Natural killer cell treated with Interleukin-12 subunit alpha and Interleukin-12 subunit beta and Interleukin-15 and Interleukin-18, amount 100 ng/mL, for 72 hours (primary cell): ENCODE measurements at places on chromosomes 5 and 9.

- DNase-seq, result no peak
Measured at GRCh38 chr9:37325778-37326177, 96.7 kb upstream of the GRHPR start.

DNA sequence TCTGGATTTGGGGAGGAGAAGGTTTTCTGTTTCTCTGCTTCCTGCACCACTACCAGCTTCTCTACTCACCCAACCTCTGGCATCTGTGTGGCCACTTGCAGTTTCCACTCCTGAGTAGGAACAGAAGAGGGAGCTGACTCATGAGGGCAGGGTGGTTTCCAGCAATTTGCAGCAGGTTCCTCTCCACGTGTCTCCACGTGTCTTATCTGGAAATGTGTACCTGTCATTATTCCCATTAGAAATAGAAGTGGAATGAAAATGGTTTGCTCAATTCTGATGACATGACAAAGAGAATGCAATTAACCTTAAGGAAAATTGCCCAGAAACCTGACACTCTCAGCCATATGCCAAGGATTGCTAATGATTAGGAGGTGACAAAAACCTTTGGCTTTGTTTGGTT, 33.0 kb downstream of the EGFLAM start:
- DNase-seq, result no peak

GRCh38 chr9:130429831-130430230, 14.9 kb upstream of the ASS1 start:
- DNase-seq, result no peak

GRCh38 chr5:8561224-8561840, 692.4 kb downstream of the MTRR start:
- DNase-seq, result no peak

GRCh38 chr9:36713515-36714490, 141.1 kb downstream of the MELK start:
- no peak for DNase-seq

DNA sequence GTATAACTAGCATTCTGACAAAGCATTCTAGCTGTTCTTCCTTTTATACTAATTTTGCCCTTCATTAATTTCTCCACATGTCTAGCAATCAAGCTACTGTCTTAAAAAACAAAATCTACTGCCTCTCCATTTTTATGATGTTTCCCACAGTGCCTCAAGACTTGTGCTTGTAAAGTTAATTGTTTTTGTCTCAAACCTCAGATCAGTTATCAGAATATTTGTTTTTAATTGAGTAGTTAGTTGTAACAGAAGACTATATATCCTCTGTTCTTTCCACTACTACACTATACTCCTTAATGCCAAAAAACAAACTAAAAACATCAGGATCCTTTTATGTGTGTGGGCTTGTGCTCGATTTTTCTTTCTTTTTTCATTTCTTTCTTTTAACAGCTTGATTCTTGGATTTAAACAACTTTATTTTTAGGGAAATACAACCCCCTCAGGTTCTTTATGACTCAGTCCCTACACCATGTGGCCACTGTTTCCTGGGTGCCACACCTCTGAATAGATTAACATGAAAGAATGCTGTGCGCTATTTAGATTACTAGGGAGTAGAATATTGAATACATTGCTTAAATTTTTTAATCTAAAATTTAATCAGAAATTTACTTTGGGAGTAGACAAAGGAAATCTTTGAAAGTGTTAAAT, 1.2 kb downstream of the ASPN start:
- no peak for DNase-seq

GRCh38 chr5:116514421-116514970, 60.1 kb downstream of the SEMA6A start:
- DNase-seq, result no peak

DNA sequence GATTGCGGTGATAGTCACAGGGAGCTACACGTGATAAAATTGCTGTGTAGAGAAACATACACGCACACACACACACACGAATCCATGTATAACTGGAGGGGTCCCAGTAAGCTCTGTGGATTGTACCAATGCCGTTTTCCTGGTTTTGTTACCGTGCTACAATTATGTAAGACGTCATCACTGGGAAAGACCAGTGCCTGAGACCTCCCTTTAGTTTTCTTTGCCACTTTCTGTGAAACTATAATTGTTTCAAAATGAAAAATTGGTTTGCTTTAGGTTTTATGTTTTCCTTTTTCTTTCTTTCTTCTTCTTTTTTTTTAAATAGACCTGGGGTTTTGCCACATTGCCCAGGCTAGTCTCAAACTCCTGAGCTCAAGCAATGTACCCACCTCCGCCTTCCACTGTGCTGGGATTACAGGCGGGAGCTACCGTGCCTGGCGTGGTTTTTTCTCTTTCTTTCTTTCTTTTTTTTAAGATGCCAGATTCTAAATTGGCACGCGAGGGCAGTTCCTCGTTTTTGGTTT, 21.3 kb downstream of the OR2V2 start:
- no peak for DNase-seq

DNA sequence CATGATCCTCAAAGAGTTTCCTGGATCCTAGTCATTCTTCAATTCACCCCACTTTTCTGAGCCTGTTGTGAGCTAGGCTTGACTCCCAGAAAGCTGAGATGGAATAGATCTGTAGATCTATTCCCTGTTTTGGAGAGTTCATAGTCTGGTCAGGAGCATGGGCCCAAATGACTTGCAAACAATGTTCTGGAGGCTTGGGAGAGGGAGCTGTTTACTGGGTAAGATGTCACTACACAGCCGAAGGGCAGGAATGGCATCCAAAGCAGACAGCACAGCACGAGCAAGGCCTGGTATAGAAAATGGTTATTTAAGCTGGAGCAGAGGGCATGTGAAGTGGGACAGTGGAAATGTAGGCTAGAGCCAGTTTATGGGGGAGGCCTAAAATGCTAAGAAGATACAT, 152.5 kb upstream of the ALDH1B1 start:
- DNase-seq, result no peak

GRCh38 chr9:136202454-136203407, 2.2 kb downstream of the LHX3 start:
- DNase-seq, result no peak

- no peak for DNase-seq
Measured at GRCh38 chr5:65832603-65833228, 93.7 kb upstream of the ERBIN start.

DNA sequence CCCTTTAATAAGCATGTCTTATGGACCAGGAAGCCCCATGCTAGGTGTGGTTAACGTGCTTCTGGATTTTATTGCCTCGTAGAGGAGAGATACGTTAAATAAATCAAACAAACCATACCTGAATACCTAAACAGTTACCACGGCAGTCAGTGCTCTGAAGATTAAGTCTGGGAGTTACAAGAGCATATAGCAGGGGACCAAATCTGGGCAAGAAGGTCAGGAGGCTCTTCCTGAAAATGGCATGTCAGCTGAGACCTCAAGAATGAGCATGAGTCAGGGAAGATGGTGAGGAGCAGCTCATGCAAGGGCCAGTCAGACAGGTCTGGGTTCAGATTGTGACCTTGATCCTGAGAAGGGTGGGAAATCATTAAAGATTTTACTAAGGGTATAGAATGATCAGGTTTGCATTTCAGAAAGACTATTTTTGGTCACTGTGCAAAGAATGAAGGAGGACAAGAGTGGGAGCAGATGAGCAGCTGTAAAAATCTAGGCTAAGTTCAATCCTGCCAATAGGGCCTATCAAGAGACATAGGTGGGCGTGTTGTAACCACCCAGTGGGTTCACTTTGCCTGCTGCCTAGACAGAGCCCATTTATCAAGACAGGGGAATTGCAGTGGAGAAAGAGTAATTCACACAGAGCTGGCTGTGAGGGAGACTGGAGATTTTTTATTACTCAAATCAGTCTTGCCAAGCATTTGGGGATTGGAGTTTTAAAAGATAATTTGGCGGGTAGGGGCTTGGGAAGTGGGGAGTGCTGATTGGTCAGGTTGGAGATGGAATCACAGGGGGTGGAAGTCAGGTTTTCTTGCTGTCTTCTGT, 4.8 kb upstream of the ZNF366 start:
- no peak for DNase-seq

- DNase-seq, result peak; percentile 65
Measured at GRCh38 chr5:180086816-180087399, 15.3 kb upstream of the RNF130 start.

DNA sequence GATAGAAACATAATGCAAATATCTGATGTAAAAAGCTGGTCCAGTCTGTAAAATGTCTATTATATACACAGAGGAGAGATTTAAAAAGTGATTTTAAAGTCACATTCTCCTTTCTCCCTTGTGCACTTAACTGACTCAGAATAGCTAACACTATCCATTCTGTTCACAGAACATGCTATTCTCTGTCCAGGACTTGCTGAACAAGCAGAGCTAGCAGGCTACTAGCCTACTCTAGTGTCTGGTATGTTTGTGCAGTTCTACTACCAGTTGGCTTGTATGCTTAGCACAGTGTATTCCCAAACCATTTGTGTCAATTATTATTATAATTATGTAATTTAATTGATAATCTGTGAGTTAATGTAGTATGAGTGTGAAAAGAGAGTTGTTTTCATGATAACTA, 161.7 kb upstream of the NUDT12 start:
- DNase-seq, result no peak

- no peak for DNase-seq
Measured at GRCh38 chr9:107644733-107645463, 155.3 kb upstream of the KLF4 start.
